ENCODE measurements at places on chromosomes 13 and 19. TPM values are rescaled to one million over a fixed set of nuclear protein-coding genes. Genes with fewer than 3 reads are reported as not detected.
A peak's percentile ranks its signal among the peaks of the same experiment; 100 is the strongest.

- no peaks in the 10 kb centered on the region for H3K36me3 ChIP-seq
- H3K27ac ChIP-seq, result no peak overlapping the region
- no peaks in the 10 kb centered on the region for H3K4me1 ChIP-seq
- no peak overlapping the region for H3K4me3 ChIP-seq
Measured at GRCh38 chr19:18719541-18719940, 36.1 kb downstream of the CRTC1 start.

DNA sequence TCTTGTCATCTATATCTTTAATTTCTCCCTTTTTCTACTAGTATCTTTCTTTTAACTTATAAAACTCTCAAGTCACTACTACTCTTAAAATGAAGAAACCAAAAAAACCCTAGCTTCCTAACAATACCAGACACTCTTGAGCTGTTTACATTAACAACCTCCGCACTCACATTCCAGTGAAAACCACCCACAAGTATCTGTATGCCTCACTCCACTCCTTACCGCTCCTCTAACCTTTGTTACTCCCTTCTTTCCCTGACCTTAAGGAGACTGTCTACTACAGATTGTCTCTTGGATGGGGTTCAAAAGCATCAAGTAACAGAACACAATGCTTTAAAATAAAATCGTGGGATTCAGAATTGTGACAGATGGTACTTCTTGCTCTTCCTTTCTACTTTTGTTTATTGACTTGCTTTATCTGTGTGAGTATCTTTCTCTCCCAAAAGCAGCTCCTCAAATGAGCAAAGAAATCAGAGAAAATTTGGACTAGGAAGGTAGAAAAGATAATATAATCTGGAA lies 110.0 kb upstream of the FBXL3 start:
- no peak overlapping the region for H3K4me3 ChIP-seq
- H3K27ac ChIP-seq, result no peak overlapping the region
- no peaks in the 10 kb centered on the region for H3K27me3 ChIP-seq
- DNase-seq, result no peak
- peaks cover 71% of the 10 kb centered on the region for H3K36me3 ChIP-seq

The SLITRK1 gene
- not detected for total RNA-seq

The KANK3 gene
- total RNA-seq, result 27.7 TPM

DNA sequence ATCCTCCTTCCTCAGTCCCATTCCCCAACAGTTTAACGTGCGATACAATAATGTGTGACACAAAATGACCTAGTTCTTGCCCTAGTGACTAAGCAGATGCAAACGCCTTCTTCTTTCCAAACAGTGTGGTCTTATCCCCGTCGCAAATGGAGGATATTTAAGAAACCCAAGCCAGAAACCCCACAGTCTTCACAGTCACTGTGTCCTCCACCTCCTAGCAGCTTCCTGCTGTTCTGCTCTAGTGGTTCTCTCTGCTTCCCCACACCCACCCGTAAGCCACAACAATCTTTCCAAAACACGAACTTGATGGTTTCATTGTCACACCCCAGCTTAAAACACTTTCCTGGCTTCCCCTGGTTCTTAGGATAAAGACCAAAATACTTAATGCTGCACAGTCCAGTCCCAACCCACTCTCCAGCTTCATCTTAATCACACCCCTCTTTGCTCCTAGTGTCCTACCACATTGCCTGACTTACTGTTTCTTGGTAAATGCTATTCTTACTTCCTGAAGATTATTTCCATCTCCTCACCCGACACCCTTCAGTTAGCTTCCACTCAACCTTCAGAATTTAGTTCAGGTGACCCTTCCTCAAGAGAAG lies 32.3 kb downstream of the ITM2B start:
- no peak for DNase-seq
- no peak overlapping the region for H3K27ac ChIP-seq
- no peak overlapping the region for H3K4me3 ChIP-seq

DNA sequence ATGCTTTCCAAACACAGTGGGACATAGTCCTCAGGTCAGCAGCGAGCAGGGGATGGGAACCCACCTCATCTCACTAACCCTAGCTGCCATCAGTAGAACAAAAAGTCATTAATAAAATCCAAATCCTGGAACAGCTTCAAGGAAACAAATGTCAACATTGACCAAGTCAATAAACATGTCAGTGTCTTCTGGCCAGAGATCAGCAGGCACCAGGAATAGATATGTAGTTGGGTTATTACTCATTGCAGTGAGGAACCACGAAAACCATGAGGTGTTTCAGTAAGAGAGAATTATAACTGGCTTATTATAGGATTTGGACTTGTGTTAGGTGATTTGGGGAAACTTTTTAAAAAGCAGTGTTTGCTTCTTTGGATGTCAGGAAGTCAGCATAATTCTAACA lies 17.1 kb upstream of the CD33 start:
- H3K27me3 ChIP-seq, result no peaks in the 10 kb centered on the region
- H3K4me3 ChIP-seq, result no peak overlapping the region
- no peaks in the 10 kb centered on the region for H3K4me1 ChIP-seq
- no peak overlapping the region for H3K27ac ChIP-seq
- DNase-seq, result no peak
- no peaks in the 10 kb centered on the region for H3K36me3 ChIP-seq

GRCh38 chr13:39538816-39539790 lies 63.9 kb downstream of the LHFPL6 start:
- H3K4me3 ChIP-seq, result no peak overlapping the region
- H3K36me3 ChIP-seq, result no peaks in the 10 kb centered on the region
- no peak overlapping the region for H3K27ac ChIP-seq
- DNase-seq, result no peak
- no peaks in the 10 kb centered on the region for H3K27me3 ChIP-seq
- no peaks in the 10 kb centered on the region for H3K4me1 ChIP-seq

DNA sequence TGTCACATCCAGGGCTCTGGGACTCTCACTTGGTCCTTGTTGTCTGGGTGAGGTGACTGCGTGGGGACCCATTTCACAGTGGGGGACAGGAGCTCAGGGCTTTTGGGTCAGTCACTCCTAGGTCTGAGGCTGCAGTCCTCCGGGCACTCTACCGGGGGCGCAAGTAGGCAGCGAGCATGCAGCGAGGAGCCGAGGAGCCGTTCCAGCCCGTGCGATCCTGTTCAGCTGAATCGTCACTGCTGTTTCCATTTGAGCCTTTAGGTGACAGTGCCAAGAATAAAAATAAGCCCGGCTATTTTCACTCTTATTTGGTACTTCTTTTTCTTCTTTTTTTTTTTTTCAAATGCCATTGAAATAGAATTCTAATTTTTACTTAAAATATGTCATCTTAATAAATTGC lies 126.5 kb downstream of the ZNF536 start:
- H3K4me3 ChIP-seq, result no peak overlapping the region
- H3K36me3 ChIP-seq, result no peaks in the 10 kb centered on the region
- no peaks in the 10 kb centered on the region for H3K27me3 ChIP-seq
- DNase-seq, result no peak

The METTL21C gene
- total RNA-seq, result not detected

DNA sequence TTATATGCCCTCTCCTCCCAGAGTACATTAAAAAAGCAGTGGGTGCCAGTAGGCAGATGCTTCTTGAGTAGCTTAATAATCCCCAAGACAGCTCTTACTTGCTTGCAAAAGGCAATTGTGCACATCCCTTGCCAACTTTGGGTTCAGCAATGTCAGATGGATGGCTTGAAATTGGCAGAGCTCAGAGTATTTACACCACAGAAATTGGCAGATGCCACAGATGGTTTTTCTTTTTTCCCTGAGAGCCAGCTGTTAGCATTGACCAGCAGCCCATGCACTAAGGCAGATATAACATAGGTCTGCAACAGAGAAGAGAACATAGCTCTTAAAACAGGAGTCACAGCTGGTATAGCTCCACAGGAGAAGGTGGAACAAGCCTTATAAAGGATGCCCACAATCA lies 18.4 kb upstream of the RNASEH2B start:
- no peaks in the 10 kb centered on the region for H3K36me3 ChIP-seq
- no peak overlapping the region for H3K4me3 ChIP-seq
- no peak overlapping the region for H3K27ac ChIP-seq
- H3K27me3 ChIP-seq, result no peaks in the 10 kb centered on the region
- no peaks in the 10 kb centered on the region for H3K4me1 ChIP-seq

- no peak for DNase-seq
- H3K4me3 ChIP-seq, result no peak overlapping the region
- H3K4me1 ChIP-seq, result no peaks in the 10 kb centered on the region
- no peak overlapping the region for H3K27ac ChIP-seq
- peaks cover 93% of the 10 kb centered on the region for H3K36me3 ChIP-seq
Measured at GRCh38 chr19:4678881-4679790, 9.0 kb upstream of the MYDGF start.

DNA sequence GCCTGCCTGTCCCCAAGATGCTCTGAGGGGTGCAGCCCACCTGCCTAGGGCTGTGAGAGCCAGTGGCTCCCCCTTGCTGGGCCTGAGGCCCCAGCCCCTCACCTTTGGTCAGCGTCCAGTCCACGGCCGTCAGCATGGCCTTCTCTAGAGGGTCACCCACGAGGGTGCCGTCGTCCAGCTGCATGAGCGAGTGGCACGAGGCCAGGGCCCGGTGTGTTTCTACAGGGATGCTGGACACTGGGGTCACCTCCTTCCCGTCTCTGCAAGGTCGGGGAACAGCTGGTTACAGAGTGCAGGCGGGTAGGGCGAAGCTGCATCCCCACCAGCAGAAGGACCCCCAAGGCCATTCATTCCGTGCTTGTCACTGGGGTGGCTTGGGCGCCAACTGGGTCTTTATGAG lies 9.0 kb downstream of the ATP13A1 start:
- H3K4me1 ChIP-seq, result no peaks in the 10 kb centered on the region
- H3K27ac ChIP-seq, result no peak overlapping the region
- no peak for DNase-seq
- H3K4me3 ChIP-seq, result no peak overlapping the region
- no peaks in the 10 kb centered on the region for H3K27me3 ChIP-seq

The C1QTNF9B gene
- not detected for total RNA-seq

GRCh38 chr13:83183439-83184149 lies 698.7 kb downstream of the SLITRK1 start:
- H3K4me3 ChIP-seq, result no peak overlapping the region
- H3K27me3 ChIP-seq, result no peaks in the 10 kb centered on the region
- no peaks in the 10 kb centered on the region for H3K36me3 ChIP-seq
- DNase-seq, result peak; percentile 64

The NLRP11 gene
- not detected for total RNA-seq

GRCh38 chr13:79307866-79308298 lies 98.2 kb downstream of the RBM26 start:
- DNase-seq, result no peak
- H3K36me3 ChIP-seq, result no peaks in the 10 kb centered on the region
- H3K27me3 ChIP-seq, result no peaks in the 10 kb centered on the region
- H3K27ac ChIP-seq, result no peak overlapping the region

GRCh38 chr13:63938851-63939250 lies 2523.2 kb upstream of the PCDH20 start:
- no peak overlapping the region for H3K4me3 ChIP-seq
- no peak overlapping the region for H3K27ac ChIP-seq
- H3K4me1 ChIP-seq, result no peaks in the 10 kb centered on the region
- no peaks in the 10 kb centered on the region for H3K27me3 ChIP-seq

The KCNC3 gene
- 13.8 TPM for total RNA-seq

All from upper lobe of left lung (tissue), 6 donors.